Mammary epithelial cell (primary cell): ENCODE measurements at places on chromosomes 12 and 14. TPM values are rescaled to one million over a fixed set of nuclear protein-coding genes. Genes with fewer than 3 reads are reported as not detected.

GRCh38 chr12:43805149-43805859 lies 813 bp downstream of the TWF1 start:
- DNase-seq, result peak; percentile 16

GRCh38 chr14:31834616-31835015 lies 242.5 kb upstream of the ARHGAP5 start:
- peak; percentile 10 for DNase-seq

GRCh38 chr12:114499338-114499737 lies 93.4 kb upstream of the TBX5 start:
- no peak for DNase-seq

GRCh38 chr12:128763395-128763794 lies 60.4 kb downstream of the SLC15A4 start:
- DNase-seq, result no peak

- DNase-seq, result no peak
These were observed 137.8 kb downstream of the ADGRD1 start for GRCh38 chr12:131091413-131091975.

Gene EEF1AKMT3
- polyA plus RNA-seq, result 4.4 TPM

Gene CLMN
- polyA plus RNA-seq, result 12.0 TPM

Gene KRT3
- polyA plus RNA-seq, result 0.02 TPM

Gene PMCH
- polyA plus RNA-seq, result not detected
